ENCODE measurements at places on chromosomes 4 and X.
A peak's percentile ranks its signal among the peaks of the same experiment; 100 is the strongest.

DNA sequence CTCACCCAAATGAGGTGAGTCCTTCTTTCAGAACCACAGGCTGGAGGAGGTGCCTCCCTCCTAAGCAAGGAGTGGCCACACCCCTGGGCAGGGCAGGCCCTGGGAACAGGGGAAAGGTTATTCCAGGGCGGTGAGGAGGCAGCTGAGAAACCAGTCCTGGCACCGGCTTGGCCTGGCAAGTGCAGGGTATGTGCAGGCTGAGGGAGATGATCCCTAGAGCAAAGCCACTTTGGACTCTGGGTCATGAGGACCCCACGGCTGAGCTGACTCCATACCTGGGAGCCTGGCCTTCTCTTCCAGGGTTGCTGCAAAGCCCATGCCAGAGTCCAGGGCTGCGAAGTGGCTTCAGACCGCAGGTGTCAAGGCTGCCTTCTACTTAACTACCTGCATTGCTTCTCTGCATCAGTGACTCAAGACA is 49.5 kb upstream of the HELT start:
- DNase-seq: no peak

- no peak for DNase-seq
Observed at GRCh38 chrX:69229436-69229835, 64.2 kb upstream of the PJA1 start.

- DNase-seq: no peak
Observed at GRCh38 chr4:80876810-80877209, 153.7 kb upstream of the BMP3 start.

DNA sequence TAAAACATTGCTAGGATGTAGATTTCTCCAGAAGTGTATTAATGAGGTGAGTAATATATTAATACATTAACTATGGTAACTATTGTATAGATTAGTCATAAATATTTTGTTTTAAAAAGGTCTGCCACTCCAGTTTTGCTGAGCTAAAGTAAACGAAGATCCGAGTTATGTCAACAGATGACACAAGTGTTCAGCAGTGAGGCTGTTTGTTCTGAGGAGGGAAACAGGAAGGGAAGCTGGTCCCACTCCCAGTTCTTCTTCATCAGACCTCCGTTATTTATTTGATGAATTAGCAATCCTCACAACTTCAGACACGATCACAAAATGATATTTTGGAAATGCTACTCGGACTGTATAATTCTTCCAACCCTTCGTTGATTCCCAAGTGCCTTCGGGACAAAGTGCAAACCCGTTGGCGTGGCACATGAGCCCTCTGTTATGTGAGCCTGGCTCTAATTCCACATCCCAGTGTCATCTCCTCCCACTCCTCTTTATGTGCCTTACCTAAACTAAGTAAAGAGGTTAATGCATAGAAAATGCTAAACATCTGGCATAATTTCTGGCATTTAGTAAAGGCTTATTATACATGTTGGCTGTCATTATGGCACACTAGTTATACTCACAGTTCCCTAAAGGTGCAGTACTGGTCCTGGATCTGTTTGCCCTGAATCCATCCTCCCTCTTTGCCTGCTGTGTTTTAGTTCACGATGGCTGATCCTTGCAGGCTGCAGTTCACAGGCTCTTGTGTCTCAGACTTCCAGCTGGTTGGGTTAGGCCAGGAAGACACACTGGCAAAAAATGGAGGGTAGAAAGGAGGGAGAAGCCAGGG is 190.6 kb upstream of the LNX1 start:
- DNase-seq: no peak

DNA sequence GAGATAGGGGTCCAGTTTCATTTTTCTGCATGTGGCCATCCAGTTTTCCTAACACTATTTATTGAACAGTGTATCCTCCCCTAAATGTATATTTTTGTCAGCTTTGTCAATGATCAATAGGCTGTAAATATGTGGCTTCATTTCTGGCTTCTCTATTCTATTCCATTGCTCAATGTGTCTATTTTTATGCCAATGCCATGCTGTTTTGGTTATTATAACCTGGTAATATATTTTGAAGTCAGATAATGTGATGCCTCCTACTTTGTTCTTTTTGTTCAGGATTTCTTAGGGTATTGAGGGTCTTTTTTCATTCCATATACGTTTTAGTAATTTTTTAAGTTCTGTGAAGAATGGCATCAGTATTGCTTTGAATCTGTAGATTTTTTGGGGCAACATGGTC is 8.7 kb upstream of the CXCL3 start:
- no peak for DNase-seq

DNA sequence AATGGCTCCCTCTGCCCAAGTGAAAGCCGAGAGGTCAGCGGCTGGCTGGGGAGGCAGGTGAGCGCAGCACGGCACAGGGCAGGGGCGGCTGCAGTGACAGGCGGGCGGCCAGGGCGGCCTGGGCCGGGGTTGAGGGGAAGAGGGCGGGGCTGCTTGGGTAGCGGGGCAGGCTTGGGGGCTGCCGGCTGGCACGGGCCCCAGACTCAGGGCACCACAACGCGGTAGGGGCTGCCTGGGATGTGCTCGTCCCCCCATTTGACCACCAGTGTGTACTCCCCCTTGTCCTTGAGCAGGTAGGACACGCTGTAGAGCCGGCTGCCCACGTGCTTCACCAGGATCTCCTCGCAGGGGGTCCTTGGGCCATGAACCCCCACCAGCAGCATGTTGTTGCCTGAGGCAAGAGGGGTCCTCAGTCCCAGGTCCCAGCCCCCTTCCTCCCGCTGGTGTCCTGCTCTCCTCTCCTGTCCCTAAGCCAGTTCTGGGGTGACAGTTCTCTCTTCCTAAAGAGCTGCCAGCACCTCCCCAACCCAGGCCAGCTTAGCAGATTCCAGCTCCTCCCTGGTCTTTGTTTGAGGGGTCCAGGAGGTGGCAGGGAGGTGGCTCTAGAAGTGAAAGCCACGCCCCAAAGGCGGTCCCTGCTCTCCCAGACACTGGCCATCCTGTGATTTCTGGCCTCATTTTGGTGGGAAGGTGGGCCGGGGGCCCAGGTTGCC is 25.6 kb downstream of the FLNA start:
- DNase-seq: no peak

- no peak for DNase-seq
Observed at GRCh38 chr4:175443547-175443946, 368.5 kb downstream of the GPM6A start.

GRCh38 chr4:155430895-155431795 is 54.4 kb upstream of the MAP9 start:
- no peak for DNase-seq

DNA sequence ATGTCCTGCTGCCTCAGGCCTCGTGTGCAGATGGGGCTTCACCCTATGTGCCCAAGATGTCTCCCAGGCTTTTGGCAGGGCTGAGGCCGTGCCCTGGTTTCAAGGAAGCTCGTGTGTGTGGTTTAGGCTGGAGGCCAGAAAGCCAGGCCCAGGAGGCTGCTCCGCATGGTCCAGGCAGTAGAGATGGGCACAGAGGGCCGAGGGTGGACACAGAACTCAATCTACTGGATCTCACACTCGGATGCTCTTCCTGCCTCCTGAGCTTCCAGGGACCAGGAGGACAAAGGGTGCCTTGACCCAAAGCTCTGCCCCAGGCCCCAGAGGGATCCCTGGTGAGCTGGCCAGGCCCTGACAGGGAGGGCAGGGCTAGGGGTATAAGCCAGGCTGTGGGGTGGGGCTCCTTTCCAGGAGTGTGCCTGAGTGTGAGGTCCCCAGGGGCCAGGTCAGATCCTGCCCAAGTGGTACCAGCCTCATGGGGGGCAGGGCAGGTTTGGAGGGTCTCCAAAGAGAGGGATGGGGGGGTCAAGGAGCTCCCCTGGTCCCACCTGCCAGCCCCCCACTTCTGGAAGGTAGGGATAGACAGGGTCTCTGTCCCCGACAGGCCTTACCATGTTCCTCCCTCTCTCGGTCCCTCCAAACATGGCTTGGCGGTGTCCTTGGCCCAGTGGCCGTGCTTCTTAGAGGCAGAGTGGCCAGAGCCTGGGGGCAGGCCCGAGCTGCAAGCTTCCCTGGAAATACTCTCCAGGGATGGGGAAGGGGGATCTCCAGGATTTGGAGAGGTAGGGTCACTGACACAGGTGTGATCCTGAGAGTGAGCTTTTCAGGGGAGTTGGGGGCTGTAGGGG is 23.8 kb downstream of the HTRA3 start:
- DNase-seq: no peak

DNA sequence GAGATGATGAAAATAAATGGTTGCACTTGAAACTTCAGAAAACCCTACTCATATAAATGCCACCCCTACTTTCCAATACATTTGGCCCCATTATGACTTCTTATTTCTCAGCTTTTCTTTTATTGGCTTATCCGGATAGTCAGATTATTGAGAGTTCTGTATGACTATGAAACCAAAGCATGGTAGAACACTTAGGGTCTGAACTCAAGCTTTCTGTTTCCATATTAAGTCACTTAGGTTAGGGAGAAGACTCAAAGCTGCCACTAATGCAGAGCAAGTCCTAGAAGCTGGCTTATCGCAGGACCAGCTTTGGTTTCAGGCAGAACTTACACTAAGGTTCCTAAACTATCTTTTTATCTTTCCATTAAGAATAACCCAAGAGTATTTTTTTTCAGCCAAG is 229.9 kb upstream of the CPEB2 start:
- no peak for DNase-seq

GRCh38 chr4:106444557-106444956 is 76.0 kb upstream of the GIMD1 start:
- DNase-seq: no peak

DNA sequence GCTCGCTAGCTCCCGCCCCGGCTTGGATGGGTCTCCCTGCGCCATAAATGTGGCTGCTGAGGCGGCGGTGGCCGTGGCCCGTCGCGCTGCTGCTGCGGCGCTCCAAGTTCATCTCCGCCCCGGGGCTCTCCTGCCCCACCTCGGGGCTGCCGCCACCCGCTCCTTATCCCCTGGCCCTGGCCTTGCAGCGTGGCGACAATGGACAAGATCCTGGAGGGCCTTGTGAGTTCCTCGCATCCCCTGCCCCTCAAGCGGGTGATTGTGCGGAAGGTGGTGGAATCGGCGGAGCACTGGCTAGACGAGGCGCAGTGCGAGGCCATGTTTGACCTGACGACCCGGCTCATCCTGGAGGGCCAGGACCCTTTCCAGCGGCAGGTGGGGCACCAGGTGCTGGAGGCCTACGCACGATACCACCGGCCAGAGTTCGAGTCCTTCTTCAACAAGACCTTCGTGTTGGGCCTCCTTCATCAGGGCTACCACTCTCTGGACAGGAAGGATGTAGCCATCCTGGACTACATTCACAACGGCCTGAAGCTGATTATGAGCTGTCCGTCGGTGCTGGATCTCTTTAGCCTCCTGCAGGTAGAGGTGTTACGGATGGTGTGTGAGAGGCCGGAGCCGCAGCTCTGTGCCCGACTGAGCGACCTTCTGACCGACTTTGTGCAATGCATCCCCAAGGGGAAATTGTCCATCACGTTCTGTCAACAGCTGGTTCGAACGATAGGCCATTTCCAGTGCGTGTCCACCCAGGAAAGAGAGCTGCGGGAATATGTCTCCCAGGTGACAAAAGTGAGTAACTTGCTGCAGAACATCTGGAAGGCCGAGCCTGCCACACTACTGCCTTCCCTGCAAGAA is 763 bp downstream of the USP38 start:
- DNase-seq: peak; percentile 23

DNA sequence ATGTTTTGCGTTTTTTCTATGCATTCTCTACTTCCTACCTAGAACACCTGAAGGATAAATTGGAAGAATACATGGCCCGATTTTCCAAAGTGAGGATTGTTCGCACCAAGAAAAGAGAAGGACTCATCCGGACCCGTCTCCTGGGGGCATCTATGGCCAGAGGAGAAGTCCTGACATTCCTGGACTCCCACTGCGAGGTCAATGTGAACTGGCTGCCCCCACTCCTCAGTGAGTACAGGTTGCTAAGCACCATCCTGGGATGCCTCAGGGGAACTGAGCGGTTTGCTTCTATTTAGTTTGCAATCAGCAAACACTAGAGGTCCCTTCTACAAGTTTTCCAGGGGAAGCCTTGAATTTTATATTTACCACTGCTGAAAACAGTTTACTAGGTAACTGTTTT is 359.3 kb upstream of the GALNT7 start:
- no peak for DNase-seq

GRCh38 chr4:1549638-1550035 is 134.5 kb downstream of the FAM53A start:
- DNase-seq: no peak

- peak; percentile 58 for DNase-seq
Observed at GRCh38 chrX:20140420-20140819, 1.2 kb downstream of the EIF1AX start.

GRCh38 chrX:23861215-23861896 is 46.4 kb downstream of the APOO start:
- DNase-seq: peak; percentile 27

DNA sequence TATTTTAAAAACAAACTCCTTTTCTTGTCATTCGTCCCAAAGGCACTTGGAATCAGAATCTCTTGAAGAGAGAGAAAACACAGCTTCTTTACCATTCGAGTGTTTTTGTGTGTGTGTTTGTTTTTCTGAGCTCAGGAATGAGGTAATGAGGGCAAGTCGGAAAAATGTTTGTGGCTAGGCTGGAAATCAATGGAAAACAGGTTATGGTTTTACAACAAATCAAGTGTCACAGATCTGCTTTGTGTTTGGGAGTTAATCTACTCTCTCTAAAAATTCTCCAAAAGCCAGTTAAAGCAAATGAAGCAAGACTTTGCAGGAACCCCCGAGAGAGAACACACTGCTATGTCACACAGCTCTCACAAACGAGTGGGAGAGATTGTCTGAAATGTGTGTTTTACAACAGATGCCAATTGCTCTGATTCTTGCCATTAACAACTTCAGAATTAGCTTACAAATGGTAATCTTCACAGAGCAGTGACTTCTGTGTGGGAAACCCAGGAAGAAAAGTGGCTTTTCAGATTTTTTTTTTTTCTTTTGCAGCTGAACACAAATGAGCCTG is 264.1 kb downstream of the CBLL2 start:
- DNase-seq: no peak

DNA sequence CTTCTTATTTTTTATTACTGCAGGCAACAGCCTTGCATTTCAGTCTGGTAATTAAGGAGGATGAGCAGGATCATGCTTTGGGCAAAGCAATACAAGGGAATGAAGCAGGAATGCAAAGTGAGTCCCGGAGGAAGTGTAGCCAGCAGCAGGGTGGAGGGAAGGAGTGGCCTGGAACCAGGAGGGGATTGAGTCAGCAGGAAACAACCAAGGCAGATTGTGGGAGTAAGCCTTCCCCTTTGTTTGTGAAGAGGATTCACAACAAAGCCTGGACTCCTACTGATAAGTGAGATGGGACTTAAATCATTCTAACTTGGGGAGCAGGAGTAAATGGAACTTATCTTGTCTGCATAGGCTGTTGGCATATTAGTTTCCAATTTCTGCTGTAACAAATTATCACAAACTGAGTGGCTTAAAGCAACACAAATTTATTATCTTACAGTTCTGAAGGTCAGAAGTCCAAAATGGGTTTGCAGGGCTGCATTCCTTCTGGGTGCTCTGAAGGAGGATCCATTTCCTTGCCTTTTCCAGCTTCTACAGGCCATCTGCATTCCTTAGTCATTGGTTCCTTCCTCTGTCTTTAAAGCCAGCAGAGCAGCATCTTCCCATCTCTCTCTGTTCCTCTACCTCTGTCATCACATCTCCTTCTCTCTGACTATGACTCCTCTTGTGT is 93.2 kb upstream of the AP1S2 start:
- peak; percentile 16 for DNase-seq

All from NB4 (cell line).